ENCODE measurements at places on chromosomes 2 and 18.

GRCh38 chr2:167783261-167784083, 463.9 kb downstream of the STK39 start:
- DNase-seq: no peak

- no peak for DNase-seq
Observed at GRCh38 chr2:69729781-69730180, 12.2 kb upstream of the ANXA4 start.

DNA sequence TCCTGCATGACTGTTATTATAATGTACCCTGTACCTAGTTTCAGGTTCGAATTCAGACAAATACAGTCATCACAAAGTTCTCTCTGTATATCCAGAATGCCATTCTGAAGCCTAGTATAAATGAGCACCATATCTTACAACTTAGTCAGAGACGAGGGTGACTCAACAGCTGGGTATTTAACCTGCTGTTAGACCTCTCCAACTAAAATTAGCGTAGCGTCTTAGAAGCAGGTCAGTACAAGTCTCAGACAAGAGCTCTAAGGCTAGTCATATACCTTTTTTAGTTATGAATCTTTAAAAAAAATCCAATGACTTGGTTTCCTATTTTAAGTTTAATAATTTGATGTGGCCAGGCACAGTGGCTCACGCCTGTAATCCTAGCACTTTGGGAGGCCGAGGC, 74.1 kb downstream of the CABYR start:
- no peak for DNase-seq

DNA sequence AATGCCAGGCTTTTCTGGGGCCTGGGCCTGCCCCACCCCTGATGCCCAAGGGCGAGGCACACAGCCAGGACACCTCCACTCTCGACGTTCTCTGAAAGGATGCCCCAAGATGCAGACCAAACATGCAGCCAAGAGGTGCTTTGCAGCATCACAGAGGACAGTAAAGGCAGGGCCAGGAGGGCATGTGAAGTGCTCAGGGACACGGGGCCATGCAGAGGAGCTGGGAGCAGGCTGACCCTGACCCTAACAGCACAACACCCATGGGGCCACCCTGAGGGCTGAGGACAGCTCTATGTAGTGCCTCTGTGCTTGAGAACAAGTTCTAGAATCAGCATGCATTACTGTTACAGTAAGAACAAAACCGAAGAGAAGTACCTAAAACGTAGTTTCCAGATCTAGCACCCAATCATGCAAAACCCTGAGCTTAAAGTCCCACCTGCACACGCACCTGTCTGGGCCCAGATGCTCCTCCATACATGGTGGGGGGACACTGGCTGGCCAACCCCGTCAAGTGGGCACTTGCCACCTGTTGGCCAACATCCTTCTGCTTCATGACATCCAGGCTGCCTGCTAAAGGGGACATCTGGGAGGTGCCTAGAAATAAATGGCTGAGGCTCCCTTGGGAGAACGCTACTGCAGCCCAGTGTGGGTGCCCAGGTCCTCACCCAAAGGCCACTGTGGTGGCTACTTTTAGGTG, 15.4 kb downstream of the HS6ST1 start:
- DNase-seq: no peak

All from stimulated activated CD4-positive, alpha-beta T cell treated with anti-CD3 and anti-CD28 coated beads, Interleukin-15, amount 100 ng/mL, for 1 hour (primary cell).